Esophagus muscularis mucosa (tissue), 4 donors: ENCODE measurements at places on chromosomes 2 and 18. TPM values are rescaled to one million over a fixed set of nuclear protein-coding genes. Genes with fewer than 3 reads are reported as not detected.
A peak's percentile ranks its signal among the peaks of the same experiment; 100 is the strongest.

MTCL1 gene
- total RNA-seq = 38.9 TPM

DNAJC5G gene
- not detected for total RNA-seq

TMEM178A gene
- total RNA-seq = 4.9 TPM

KCNK3 gene
- 13.0 TPM for total RNA-seq

- peaks cover 56% of the 10 kb centered on the region for H3K4me1 ChIP-seq
- H3K27me3 ChIP-seq = no peaks in the 10 kb centered on the region
- no peaks in the 10 kb centered on the region for H3K36me3 ChIP-seq
- peak overlapping the region; percentile 88 for H3K27ac ChIP-seq
- H3K4me3 ChIP-seq = peak overlapping the region; percentile 87
Measured at GRCh38 chr2:9206991-9207640, 504 bp downstream of the ASAP2 start.

DNA sequence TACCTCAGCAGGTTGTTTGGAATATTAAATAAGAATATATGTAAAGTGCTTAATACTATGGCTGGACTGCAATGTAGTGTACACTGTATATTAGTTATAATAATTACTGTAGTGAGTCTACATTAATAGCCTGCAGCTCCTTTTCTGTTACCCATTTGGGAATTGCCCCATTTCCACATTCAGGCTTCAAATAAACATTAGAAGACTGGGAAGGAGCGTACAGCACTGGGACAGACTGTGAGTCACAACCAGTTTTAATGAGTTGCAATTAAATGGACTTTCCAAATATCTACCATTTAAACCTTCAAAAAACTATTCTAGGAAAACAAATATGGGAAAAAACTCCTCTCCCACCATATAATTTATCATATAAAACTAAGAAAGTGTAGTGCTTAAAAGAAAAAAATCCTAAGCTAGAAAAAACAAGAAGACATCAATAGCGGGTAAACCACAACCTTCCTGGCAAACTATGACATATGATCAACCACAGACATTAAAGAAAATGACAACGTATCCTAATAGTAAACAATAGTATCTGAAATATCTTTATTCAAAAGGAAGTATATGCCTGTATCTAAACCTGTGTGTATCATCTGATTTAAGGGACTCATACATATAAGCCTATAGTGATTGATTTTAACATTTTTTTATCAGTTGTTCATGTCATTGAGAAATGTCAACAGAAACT, 86.1 kb downstream of the TRIP12 start:
- no peak overlapping the region for H3K4me3 ChIP-seq
- H3K36me3 ChIP-seq = peaks cover 61% of the 10 kb centered on the region
- H3K27me3 ChIP-seq = no peaks in the 10 kb centered on the region
- H3K27ac ChIP-seq = no peak overlapping the region
- H3K4me1 ChIP-seq = peaks cover 15% of the 10 kb centered on the region
- DNase-seq = no peak

DNA sequence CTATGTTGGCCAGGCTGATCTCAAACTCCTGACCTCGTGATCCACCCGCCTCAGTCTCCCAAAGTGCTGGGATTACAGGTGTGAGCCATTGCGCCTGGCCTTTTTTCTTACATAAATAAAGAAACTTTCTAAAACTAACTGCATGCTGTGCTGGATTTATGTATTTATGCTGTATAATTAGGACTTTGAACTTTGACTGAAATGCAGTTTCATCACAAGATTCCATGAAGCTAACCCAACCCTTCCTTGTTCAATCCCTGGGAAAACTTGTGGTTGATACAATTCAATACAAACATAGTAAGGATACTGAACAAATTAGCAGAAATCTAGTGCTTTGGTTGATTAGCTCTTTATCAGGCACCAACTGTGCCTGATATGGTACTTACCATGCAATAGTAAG, 20.9 kb upstream of the SLC35F5 start:
- H3K4me1 ChIP-seq = no peaks in the 10 kb centered on the region
- H3K36me3 ChIP-seq = no peaks in the 10 kb centered on the region
- no peak overlapping the region for H3K4me3 ChIP-seq
- no peaks in the 10 kb centered on the region for H3K27me3 ChIP-seq
- H3K27ac ChIP-seq = no peak overlapping the region
- DNase-seq = no peak

- no peaks in the 10 kb centered on the region for H3K36me3 ChIP-seq
- H3K4me1 ChIP-seq = peaks cover 8% of the 10 kb centered on the region
- no peak overlapping the region for H3K4me3 ChIP-seq
Measured at GRCh38 chr18:76982038-76982437, 150.5 kb downstream of the MBP start.

DNA sequence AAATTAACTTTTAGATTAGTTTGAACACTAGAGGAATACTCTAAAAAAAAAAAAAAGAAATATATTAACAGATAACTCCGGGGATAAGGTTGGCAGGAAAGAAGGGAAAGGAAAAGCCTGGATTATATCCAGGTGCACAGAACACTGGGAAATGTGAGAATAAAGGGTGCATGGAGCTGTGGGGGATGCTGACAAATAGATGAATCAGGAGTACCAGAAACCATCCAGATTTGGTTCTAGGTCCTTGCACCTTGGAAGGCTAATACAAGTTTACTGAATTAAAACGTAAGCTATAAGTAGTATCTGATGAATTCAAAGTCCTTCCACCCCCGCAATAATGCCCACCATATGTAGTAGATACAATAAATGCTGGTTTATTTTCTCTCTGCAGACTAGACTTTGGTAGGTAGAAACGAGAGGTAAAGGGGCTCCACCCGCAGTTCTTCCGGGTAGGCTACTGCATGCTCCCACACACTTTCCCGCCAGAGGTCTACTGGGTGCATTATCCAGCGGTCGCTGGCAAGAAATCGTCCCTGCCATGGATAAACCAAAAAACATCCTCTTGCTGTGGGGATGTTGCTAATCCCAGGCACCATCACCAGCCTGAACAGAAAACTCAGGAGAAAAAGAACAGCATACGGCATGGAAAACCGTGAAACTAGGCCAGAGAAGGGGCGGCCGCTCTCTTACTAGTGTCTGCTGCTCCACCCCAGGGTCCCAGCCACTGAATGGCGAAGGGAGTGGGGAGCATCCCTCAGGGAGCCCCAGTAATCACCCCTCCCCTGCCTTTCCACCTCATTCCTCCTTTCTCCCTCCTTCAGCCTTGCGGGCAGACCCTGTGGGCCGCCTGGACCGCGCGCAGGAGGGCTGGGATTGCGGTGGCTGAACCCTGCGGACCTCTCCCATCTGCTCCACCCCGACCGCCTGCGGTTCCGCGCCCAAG, 1.5 kb downstream of the CNRIP1 start:
- peak overlapping the region; percentile 95 for H3K27ac ChIP-seq
- H3K4me1 ChIP-seq = peaks cover 22% of the 10 kb centered on the region
- peak overlapping the region; percentile 89 for H3K4me3 ChIP-seq
- no peaks in the 10 kb centered on the region for H3K27me3 ChIP-seq
- DNase-seq = no peak
- no peaks in the 10 kb centered on the region for H3K36me3 ChIP-seq
